NCI-H526 treated with DMSO at 0.1 percent for 48 hours (cell line): ENCODE measurements at places on chromosomes 6 and 20.
A peak's percentile ranks its signal among the peaks of the same experiment; 100 is the strongest.

GRCh38 chr6:154012852-154013251 lies 26.2 kb upstream of the OPRM1 start:
- no peak for DNase-seq

DNA sequence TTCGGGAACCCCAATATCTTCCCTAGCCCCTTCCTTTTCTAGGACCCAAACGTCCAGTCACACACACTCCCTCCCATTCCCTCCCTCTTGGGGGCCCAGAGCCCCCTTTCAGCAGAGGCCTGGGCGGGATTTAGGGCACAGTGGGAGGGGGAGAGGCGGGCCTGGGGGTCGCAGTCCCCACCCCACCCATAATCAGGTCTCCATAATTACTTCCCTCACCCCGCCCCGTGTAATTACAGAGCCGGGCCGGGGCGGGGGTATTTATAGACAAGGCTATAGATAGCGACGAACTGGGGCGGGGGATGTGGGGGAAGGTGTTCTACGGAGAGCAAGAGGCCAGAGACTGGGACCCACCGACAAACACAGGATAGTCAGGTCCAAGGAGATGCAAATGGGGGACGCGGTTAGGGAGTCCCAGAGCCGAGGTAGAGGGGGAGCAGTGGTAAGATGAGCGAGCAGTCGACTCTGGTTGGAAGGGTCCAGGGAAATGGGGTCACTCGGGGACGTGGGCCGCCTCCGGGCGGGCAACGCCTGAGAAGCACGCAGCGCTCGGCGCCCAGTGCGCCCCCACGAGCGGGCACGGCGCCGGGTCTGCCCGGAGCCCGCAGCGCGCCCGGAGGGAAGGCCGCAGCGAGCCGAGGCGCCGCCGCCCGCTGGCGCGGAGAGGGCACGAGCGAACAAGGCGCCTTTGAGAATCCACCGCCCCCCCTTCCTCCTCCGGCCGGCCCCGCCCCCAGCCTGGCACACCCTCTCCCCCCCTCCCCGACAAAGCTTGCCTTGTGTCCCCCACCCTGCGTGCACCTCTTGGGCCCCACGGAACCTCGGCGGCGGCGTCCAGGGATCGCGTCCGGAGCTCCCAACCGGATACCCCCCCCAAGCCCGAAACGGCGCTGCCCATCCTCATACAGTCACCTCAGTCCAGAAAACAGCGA lies 670 bp upstream of the COL11A2 start:
- no peak for DNase-seq

GRCh38 chr6:30463651-30464618 lies 25.4 kb upstream of the HLA-E start:
- no peak for DNase-seq

DNA sequence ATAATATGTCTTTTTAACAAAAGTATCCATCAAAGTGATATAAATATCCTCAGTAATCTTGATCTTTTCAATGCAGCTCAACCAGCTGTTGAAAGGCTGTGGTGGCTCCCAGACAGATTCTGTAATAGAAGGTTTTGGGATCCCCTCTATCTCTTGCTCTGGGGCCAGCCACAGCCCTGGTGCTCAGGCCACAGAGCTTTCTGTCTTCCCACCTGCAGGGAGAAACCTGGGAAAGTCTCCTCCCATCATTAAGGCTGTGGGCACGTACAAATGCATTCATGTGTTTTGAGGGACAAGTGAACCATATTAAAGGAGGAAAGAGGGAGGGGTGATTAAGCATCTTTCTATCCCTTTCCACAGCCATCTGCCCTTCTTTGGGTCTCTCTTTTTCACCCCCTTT lies 183.1 kb downstream of the PRDM13 start:
- DNase-seq, result no peak

DNA sequence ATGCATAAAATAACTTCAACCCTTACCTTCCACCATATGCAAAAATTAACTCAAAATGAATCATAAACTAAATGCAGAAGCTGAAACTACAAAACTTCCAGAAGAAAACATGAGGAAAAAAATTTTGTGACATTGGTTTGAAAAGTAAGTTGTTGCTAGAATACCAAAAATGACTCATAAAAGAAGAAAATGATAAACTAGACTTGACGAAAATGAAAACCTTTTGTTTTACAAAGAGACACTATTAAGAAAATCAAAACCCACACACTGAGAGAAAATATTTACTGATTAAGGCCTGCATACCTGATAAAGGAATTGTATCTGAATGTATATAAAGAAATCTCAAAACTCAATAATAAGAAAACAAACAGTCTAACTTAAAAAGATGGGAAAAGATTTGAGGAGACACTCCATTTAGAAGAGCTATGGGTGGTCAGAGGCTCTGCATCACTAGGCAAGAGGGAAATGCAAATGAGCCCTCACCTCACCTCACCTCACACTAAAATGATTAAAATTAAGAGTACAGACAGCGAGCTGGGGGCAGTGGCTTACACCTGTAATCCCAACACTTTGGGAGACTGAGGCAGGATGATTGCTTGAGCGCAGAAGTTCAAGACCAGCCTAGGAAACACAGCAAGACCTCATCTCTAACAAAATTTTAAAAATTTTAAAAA lies 97.6 kb upstream of the CST7 start:
- DNase-seq, result no peak

GRCh38 chr6:81105998-81106397 lies 646.5 kb downstream of the TENT5A start:
- no peak for DNase-seq

DNA sequence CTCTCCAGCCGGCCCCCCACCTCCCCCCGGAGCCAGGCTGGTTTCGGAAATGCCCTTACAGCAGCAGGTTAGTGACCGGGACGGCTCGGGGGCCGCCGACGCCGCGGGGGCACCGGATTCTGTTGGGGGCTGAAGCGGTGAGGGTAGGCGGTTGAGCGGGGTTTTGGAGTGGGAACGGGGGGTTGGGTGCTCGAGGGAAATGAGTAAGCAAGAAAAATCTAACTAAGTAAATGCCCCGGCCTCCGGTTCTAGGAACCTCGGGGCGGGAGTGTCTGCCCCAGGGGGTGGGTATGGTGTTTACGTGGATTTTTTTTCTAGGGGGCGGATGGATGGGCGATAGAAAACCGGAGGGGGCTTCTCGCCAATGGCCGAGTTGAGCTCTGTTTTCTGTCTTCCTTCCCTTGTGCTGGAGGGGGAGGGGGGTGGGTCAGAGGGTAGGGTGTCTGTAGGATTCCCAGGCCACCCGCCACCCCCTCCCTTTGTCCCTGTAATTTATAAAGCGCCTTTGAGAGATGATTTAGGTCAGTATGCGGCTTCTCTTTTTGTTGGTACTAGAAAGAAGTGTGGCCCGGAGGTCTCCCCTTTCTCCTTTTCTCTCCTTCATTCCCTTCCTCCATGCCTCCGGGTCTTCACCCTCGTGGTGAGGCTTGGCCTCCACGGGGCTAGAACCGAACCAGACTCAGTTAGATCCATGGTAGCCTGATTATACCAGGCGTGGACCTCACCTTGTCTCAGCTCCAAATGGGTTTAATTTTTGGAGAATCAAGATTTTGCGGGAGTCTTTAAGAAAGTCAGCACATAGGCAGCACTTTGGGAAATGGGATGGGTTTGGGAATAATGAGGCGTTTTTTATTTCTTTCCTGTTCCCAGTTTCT lies 2.3 kb downstream of the E2F3 start:
- peak; percentile 40 for DNase-seq

GRCh38 chr6:111837641-111838500 lies 35.4 kb downstream of the FYN start:
- DNase-seq, result no peak

GRCh38 chr6:167835260-167835659 lies 8.5 kb downstream of the AFDN start:
- DNase-seq, result no peak

DNA sequence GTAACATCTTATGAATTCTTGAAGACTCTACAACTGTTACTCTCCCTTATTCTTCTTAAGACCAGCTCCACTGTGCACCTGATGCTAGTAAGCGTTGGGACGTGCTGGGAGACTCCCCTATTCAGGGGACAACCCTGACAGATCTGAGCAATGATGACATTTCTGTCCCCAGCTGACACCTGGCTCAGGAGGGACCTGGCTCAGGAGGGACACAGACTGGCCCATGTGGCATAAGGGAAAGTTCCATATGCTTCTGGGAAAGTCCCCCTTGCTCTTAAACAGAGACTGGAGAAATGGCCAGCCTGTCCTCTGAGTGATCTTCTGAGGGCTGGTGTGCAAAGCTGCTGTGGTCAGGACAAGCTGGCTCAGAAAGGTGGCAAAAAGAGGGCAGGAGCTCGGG lies 10.0 kb upstream of the CD93 start:
- no peak for DNase-seq

- no peak for DNase-seq
Observed at GRCh38 chr6:44670146-44670545, 282.6 kb downstream of the CDC5L start.

DNA sequence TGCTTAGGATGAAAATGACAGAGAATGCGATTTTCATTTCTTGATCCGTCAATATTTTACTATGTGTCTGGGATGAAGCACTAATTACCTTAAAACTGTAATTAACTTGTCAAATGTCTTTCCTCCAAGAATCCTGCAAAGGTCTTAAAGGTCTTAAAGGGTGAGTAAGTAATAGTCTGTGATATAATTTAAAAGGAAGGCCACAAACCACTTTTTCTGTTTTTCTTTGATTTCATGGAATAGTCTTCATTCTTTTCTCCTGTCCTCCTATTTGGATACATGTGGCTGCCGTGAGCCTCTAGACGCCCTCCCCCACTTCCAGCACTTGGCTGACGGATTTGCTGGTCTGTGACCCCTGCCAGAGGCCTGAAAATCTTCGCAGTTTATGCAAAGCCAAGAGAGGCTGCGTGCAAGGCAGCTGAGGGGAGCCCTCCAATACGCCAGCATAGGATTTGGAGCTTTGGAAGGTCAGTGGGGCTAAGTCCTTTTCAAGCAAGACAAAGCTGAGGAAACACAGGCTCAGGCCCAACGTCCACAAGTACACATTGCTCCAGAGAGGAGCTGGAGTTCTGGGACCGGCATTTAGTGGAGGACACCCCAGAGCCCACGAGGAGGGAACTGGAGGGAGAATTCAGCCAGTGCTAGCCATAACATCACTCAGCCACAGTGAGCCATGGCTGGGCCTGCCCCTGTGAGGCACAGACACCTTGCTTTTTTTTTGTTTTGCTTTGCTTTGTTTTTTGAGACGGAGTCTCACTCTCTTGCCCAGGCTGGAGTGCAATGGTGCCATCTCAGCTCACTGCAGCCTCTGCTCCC lies 382.6 kb downstream of the SMOC2 start:
- DNase-seq, result no peak

DNA sequence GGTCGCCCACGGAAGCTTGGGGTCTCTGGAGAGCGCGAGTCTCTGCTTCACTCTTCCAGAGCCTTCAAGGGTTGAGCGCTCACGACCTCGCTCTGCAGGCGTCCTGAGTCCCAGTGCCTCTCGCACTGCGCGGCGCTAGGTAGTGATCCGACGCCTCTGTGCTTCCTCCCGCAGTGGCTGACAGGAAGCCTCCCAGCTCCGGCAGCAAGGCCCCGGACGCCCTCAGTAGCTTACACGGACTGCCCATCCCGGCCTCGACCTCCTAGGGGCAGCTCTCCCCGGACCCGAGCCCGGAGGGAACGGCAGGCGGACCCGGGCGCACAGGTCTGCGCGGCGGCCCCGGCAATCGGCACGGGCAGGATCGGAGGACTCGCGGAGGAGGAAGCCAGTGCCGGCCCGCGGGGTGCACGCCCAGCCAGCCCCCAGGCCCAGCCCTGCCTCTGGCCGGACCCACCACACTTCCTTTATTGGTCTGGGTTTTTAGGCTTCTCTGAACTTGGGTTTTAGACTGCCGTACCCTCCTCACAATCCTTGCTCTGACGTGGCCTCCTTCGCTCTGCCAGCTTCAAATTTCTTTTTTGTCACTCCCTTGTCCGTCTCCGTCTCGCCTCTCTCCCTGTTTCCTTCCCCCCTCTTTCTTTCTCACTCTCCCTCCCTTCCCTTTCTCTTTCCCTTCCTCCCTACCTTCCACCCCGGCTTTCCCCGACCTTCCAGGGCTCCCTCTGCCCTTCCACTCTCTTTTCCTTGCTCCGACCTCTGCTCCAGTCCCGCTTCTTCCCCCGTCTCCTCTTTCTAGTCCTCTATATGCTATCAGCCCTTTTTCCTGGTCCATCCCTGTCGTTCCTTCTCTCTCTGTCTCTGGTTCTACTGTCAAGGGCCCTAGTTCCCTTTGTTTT lies 9.1 kb downstream of the PAX1 start:
- DNase-seq, result no peak

DNA sequence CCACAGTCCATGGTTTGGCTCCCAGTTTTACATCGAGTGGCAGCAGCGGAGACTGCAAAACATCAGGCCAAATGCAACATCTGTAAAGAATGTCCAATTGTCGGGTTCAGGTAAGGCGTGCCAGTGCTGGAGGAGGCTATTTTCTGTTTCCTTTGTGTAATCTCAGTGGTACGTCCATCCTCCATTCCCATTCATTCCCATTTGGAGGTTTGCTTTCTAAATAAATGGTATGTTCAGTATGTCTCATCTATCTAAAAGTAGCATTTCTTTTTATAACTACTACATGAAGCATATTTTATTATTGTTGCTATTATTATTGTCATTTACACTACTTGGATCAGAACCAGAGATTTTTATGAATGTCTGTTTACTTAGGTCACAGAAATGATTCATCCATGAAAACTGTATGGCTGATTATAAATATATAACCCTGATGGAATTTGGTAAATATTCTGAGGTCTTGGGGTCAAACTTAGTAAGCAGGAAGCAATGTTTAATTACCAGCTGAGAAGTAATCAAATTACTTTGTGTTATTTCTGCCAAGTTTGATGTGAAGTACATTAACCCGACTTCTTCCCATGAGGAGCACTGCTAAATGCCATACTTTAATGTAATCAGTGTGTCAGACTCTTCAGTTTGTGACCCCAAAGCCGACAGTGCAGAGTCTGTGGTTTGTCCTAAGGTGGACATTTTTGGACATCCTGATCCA lies 512.9 kb downstream of the UTRN start:
- no peak for DNase-seq

- DNase-seq, result no peak
Observed at GRCh38 chr6:11381801-11382513, 149.5 kb upstream of the NEDD9 start.

DNA sequence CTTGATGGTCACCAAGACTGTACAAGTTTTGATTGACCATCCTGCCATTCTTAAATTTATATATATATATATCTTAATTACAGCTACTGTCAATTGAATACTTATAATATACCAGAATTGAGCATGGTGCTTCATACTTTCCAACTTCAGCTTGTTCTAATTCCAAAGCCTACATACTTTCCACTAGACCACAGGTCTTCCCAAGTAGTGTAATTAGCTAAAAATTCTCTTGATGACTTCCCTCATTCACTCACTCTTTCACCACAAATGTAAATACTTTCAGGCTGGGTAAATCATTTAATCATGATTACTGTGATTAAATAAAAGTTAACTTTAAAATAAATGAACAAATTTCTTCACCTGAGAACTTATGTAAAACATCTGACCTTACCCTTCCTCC lies 3.4 kb downstream of the ASF1A start:
- DNase-seq, result no peak
